SW480 (cell line): ENCODE measurements at places on chromosomes 13 and 19.
A peak's percentile ranks its signal among the peaks of the same experiment; 100 is the strongest.

- DNase-seq = no peak
These were observed 8.9 kb downstream of the PIAS4 start for GRCh38 chr19:4016486-4016885.

DNA sequence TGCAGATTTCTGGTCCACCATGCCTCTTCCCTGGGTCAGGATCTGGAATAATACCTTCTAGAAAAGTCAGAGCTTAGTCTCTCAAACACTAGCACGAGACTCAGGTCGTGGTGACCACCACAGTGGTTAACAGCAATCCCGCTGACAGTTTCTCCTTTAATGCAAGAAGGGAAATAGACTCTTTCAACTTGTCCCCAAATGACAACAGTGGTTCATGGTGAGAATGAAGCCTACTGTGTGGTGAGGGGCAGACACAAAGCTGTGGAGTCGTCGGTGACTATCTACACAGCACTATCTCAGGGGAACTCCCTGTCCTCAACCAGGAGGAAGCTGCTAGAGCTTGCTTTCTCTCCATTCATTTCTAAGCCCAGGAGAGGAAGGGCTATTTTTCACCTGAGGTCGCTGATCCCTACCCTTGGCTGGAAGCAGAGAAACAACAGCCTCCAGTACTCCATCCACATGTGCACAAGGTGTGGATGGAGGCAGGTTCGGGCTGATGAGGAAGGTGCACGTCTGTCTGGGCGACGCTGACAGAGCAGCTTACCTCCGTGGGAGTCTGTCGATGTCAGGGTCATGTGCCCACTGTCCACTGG is 72.4 kb downstream of the STK24 start:
- DNase-seq = no peak

GRCh38 chr13:114285166-114285808 is 3.9 kb downstream of the UPF3A start:
- DNase-seq = no peak

DNA sequence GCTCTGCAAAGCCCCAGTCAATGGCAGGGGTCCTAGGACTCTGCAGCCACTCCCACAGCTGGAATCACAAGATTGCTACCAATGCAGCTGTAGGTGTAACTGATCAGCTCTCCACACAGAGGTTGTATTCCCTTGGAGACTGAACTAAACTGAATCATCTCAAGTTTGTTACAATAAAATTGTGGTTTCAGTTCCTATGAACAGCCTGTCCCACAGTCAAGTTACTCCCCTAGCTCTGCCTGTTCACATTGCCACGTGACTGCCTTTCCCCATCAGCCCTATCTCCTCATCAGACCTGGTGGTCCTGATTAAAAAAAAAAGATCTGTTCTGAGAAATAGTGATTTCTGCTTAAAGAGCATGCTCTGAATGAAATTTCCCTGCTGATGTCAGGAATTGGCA is 287.9 kb upstream of the NBEA start:
- DNase-seq = no peak

DNA sequence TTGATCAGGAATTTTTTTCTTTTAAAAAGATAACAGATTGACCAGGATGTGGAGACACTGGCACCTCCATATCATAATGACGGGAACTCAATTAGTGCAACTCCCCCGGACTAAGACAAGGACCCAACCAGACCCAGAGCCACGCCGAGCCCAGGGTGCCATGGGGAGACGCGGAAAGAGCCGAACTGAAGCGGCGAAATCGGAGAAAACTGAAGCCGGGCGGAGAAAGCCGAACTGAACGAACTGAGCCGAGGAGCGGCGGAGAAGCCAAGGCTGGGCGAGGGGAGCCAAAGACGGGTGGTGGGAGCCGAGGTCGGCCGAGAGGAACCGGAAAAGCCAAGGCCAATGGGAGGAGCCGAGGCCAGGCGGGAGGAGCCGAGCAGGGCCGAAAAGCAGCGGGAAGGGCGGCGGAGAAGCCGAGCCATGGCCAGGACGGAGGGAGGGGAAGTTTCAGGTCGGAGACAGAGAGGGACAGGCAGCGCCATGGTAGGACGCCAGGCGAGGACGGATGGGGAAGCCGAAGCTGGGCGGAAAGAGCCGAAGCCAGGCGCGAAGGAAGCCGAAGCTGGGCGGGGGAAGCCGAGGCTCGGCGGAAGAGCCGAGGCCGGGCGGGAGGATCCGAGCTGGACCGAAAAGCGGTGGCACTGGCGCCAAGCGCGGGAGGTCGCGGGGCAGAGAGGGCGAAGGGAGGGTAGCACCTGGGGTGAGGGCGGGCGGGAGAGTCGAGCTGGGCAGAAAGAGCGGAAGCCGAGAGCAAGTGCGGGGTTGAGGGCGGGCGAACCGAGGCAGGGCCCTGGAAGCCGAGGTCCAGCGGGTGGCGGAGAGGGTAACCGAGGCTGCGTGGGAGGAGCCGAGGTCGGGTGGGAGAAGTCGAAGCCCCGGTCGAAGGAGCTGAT is 29.4 kb downstream of the ZNF557 start:
- DNase-seq = peak; percentile 91

GRCh38 chr19:18895038-18895823 is 727 bp downstream of the CERS1 start:
- DNase-seq = peak; percentile 83

DNA sequence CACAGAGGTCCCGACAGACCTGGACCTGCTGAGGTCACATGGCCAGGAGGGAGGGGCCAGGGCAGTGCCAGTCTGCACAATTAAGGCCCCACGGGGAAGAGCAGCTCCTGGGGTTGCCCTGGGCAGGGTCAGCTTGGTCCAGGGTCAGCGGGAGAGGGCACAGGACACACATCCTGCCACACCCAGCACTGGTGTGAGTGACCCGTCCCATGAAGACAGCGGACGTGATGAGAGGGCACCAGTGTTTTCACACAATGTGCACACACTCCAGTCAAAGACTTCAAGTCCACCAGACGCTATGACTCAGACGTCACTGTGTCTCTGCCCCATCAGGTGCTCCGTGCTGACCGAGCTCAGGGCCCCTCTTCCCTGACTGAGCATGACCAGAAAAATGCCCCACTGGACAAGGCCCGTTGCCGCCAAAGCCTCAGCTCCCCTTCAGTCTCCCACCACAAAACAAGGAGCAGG is 4.2 kb downstream of the TMEM259 start:
- DNase-seq = no peak

DNA sequence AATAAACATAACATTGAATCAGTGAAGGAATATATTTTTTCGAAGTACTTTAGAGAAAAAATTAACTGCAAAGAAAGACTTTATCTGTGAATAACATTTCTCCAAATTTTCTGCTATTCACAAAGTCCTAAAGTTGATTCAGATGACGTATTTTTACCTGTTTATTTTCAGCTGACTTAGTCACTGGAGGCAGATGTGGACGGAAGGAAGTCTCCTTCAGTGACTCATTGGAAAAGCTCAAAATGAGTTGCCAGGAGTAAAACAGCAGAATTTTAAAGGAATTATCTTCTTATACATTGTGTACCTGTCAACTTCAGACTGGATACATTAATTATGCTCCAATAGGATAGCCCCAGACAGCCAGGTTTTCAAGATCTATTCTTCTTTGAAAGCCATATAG is 679.3 kb upstream of the GPC6 start:
- DNase-seq = no peak

DNA sequence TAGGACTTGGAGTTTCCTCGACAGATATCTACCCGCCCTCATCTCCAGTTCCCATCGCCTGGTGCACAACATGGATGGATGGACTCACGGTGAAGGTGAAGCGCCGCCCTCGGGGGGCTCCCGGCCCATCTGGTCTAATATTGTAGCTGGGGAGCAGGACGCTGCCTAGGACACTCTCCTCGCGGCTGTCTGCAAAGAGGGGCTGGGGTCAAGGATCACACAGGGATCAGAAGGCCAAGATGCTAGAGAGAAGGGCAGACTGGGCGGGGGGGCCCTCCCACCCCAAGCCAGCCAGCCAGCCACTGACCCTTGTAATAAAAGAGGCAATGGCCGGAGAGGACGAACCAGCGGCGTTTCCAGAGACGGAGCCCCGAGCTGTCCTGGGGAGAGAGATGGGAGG is 7.1 kb downstream of the PLEKHA4 start:
- no peak for DNase-seq

GRCh38 chr19:41299046-41299754 is 10.8 kb upstream of the CCDC97 start:
- no peak for DNase-seq

DNA sequence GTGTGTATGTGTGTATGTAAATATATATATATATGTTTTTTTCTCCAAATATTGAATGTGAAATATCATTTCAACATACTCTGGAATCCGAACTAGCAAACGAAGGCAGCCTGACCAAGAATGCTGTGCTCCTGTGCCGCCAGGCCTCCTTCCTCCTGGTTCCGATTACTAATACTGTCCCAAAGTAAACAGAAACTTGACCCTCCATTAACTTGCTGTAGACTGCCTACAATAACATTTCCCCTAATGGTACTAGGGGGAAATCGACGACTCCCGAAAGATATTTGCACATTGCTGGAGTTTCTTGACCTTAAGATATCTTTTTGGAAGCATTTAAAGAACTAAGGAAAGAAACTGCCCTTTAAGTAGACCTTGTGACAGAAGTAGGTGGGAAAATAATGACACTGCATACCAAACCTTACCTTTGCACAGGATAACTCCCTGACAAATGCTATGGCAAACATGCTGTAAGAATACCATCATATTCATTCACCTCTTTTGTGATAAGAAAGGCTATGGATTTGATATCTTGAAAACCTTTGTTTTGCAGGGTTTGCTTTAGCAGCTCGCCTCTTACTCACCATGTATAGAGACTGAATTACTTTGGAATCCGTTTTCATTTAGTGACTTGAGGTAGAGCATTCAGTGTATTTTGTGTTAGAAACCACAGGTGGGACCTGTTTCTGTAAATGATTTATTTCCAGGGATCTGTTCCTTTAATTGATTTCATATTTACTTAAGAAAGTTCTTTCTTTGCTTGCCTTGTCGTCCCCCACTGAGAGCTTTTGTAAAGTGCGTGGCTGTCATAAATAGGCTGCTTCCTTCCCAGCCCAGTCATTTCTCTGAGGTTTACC is 80.1 kb downstream of the KLF5 start:
- no peak for DNase-seq

GRCh38 chr19:8441725-8442544 is 2.8 kb upstream of the HNRNPM start:
- DNase-seq = no peak

- DNase-seq = no peak
These were observed 19.6 kb upstream of the B3GNT3 start for GRCh38 chr19:17775245-17775927.

DNA sequence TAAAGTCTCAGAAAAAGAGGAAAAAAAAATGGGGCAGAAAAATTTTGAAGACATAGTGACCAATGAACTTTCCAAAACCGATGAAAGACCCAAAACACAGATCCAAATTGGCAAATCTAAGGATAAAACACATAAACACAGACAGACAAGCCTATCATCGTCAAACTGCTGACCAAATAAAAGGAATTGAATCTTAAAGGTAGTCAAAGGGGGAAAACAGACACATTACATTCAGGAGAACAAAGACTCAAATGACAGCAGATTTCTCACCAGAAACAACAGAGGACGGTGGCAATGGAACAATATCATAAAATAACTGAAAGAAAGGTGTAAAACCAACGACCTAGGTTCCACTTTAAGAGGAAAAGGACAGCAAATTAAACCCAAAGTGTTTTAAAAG is 10.2 kb downstream of the RBM26 start:
- DNase-seq = no peak

DNA sequence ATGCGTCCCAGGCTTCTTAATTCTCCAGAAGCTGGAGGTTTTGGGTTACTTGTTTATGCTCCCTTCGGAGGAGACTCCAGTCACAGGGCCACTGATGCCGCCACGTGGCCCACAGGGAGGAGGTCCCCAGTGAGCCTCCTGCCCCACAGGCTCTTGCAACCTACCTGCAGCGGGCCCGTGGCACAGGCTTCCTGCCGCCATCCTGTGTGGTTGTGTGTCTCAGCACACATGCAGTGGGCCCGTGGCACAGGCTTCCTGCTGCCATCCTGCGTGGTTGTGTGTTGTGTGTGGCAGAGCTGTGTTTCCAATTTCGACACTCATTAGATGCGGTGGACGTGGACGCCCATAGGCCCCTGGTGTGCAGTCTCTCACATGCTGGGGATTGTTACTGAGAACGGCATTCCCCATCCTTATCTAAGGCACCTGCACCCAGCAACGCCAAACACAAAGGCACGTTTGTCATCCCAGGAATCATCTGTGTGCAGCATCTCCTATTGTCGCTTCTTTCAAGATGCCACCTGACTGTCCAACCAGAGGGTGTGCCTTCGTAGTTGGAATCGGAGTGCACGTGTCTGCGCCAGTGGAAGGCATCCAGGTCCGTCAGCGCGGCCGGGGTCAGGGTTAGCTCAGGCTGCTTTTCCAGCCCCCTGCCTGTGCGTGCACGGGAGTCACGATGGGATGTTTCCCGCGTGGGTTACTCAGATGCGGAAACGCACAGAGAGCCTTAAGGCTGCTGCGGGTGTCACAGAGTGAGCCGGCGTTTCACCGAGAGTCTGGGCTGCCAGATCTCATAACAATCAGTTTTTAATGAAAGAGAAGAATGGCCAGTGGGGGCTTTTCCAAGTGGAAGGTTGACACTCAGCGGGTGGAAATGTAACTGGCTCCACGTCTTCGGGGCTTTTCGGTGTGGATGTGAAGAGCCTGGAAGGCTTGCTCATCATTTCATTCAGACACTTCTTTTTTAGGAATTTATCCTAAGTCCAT is 119.8 kb downstream of the ATP11A start:
- no peak for DNase-seq

DNA sequence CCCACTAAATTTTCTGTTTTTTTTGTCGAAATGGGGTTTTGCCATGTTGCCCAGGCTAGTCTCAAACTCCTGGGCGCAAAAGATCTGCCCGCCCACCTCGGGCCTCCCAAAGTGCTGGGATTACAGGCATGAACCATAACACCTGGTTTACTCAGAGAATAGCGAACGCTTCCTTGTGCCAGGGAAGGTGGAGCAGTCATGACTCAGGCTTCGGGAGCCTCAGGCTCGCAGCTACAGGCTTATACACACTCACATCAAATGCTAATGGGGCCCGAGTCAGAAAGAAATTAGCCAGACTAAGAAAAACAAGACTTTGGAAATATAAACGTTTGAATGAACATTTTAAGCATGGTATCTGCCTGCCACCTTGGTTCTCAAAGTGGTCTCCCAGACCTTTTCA is 11.0 kb upstream of the TPT1 start:
- DNase-seq = no peak

DNA sequence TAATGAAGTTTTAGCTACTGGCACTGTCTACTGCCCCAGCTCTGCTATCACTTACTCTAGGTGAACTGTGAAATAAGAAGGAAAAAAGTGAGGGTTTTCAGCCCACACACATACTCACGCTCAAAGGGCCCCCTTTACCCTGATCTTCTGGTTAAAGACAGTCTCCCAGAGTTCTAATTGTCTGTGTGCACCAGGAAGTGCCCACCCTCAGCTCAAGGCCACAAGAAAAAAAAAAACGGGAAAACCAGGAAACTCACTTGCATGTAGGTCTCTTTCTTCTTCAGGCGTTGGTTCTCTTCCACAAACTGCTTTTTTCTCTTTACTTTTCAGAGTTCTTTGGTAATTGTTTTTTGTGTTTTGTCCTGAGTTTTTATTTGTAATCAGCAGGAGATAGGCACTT is 22.1 kb downstream of the RAP2A start:
- DNase-seq = no peak
